Osteocyte (in vitro differentiated cells): ENCODE measurements at places on chromosomes 2 and 18. TPM values are rescaled to one million over a fixed set of nuclear protein-coding genes. Genes with fewer than 3 reads are reported as not detected.

The UGT1A8 gene
- total RNA-seq = not detected in 2 replicates

The UGP2 gene
- 109 and 112 TPM in 2 replicates for total RNA-seq

The FBXO36 gene
- total RNA-seq = 3.7 and 4.8 TPM in 2 replicates

DNA sequence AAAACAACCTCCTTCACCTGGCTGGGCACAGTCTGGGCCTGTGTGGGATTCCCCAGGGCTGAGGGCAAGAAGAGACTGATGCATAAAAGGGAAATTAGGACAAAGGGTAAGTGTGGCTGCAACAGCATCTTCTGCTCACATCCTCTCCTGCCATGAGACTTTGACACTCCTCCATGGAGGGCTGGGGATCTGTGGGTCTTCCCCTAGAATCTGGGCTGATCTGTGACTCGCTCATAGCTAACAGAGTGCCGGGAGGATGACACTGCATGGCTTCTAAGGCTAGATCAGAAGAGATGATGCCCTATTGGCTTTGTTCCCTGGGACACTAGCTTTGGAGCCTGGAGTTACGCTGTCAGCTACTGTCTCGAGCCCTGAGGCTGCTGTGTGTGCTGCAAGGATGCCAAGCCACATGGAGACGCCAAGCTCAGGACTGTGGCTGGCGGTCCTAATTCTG is 24.3 kb downstream of the MOCOS start:
- H3K4me1 ChIP-seq = peaks cover 15% of the 10 kb centered on the region
- DNase-seq = peak; percentile 57
- H3K36me3 ChIP-seq = peaks cover 23% of the 10 kb centered on the region

- H3K27ac ChIP-seq = no peak overlapping the region
- H3K4me3 ChIP-seq = no peak overlapping the region
- H3K27me3 ChIP-seq = no peaks in the 10 kb centered on the region
- DNase-seq = no peak
- H3K4me1 ChIP-seq = no peaks in the 10 kb centered on the region
These were observed 1147.1 kb downstream of the CNTNAP5 start for GRCh38 chr2:125172181-125172580.

- peaks cover 1% of the 10 kb centered on the region for H3K36me3 ChIP-seq
- DNase-seq = no peak
These were observed 134.2 kb upstream of the RND3 start for GRCh38 chr2:150621526-150622213.
